ENCODE measurements at places on chromosomes 1 and 21.

- no peak for DNase-seq
Observed at GRCh38 chr1:55262822-55263221, 47.7 kb upstream of the USP24 start.

DNA sequence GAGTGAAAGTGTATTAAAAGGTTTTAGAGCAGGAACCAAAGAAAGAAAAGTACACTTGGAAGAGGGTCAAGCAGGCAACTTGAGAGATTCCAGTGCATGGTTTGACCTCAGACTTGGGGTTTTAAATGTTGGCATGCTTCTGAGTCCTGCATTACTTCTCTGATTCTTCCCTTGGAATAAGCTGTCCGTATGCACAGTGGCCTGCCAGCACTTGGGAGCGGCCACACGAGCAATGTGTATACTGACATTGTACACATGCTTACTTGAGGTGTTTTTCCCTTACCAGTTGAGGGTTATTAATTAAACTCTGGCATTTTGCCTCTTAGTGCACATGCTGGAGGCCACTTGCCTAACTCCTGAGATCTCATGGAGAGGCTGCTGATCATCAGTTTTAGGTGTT is 786.6 kb upstream of the RGS18 start:
- no peak for DNase-seq

DNA sequence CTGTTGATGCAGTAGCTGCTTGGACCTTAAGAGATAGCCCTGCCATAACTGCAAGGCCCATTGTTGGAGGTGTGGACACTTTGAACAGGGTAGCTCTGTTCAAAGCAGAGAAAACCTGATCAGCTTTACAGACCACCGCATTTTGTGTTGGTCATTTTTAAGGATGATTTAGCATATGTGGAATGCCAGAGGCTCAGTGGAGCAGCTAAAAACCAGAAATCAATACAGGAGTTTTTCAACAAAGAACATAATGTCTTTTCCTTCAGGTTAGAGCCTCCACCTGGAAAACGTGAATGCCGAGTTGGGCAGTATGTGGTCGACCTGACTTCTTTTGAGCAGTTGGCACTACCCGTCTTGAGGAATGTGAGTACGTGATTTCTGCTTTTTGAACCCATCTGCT is 5.7 kb downstream of the NTPCR start:
- no peak for DNase-seq

DNA sequence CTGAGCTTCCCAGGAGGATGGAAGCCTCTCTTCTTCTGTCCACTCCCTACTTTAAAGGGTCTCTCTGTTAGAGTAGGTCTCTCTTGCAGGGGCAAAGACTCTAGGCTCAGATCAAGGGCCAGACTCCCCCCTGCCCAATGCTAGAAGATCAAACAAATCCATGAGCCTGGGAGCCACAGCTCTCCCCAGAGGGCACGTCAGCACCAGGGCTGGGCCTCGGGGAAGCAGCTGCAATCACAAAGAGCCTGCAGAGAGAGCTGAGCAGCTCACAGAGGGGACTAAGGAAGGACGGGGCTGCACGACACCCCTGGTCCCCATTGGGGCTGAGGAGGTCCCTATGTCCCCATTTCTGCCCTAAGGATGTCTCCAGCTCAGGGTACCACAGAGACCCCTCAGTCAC is 3.9 kb downstream of the CNTN2 start:
- DNase-seq: no peak

GRCh38 chr1:17265162-17265561 is 16.3 kb downstream of the PADI3 start:
- DNase-seq: no peak

GRCh38 chr1:150009604-150010392 is 728 bp downstream of the OTUD7B start:
- DNase-seq: peak; percentile 40

DNA sequence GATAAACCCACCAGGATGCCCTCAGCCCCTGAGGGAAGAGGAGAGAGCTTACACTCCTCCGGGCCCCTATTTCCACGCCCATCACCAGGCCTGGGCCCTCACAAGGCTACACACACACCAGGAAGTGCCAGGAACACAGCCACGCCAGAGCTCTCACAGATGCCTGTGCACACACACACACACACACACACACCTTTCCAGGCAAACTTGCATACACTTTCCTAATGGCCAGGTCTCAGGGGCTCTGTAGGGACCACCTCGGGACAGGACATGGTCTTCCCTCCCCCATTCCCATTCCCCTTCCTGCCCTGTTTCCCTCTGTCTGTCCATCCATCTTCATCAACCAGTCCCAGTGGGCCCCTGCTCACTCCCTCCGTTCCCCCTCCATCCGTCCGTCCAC is 9.7 kb upstream of the EPHA2 start:
- no peak for DNase-seq

DNA sequence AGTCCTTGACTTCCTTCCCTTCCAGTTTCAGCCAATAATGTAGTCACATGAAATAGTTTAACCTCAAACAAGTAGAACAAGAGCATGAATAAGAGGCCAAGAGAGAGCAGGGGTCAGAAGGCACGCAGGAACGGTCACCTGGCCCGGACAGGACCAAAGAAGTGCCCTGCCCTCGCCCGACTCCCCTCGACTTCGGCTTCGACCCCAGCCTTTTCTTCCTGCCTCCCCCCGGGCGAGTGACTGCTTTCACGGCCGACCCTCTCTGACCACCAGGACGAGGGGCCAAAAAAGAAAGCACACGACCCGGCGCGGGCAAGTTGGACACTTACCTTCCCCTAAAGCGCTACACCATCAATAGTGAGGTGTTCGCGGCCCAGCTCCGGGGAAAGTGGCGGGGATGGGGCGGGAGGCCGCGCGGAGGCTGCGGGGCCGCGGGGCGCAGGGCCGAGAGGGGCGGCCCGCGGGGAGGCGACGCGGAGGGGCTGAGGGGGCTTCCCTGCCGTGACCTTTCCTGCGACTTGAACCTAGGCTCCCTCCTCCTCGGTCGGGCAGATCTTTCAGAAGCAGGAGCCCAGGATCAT is 519 bp downstream of the RERE start:
- peak; percentile 23 for DNase-seq

GRCh38 chr1:27057389-27057788 is 44.7 kb upstream of the TENT5B start:
- DNase-seq: no peak

- DNase-seq: no peak
Observed at GRCh38 chr1:26395754-26396153, 14.9 kb upstream of the LIN28A start.

- DNase-seq: no peak
Observed at GRCh38 chr1:110976089-110976488, 12.4 kb upstream of the LRIF1 start.

DNA sequence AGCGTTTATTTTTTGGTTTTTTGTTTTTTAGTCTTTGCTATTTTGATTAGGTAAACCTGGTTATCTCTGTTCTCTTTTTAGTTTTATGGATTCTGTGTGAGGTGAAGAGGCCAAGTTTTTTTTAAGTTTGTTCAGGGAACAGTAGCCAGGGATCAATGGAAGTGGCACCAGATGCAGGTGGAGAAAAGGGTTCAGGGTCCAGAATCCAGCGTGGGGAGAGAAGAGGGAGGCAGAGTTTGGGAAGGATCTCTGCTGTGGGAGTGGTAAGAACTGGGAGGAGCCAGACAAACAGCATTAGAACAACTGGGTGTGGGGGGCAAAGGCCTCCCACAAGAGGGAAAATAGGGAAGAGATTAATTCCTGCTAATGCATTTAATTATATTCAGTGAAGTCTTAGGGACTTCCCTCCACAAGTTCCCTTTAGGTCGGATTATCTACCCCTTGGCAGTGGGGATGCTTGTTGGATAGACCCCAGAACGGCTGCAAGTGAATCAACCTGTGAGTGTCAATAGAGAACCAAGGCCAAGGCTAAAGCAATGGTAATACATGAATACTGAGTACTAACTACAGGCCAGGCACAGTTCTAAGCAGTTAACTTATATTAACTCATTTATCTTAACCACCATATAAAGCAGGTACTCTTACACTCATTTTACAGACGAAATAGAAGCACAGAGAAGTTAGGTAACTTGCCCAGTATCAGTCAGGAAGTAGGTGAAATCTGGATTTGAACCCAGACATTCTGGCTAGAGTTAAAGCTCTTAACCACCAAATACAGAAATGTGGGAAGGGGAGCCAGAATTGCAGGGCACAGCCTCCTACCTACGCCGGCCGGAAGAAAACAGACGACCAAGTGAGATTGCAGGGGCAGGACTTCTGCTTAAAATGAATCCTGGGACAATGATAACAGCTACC is 498 bp downstream of the GNAT2 start:
- no peak for DNase-seq

DNA sequence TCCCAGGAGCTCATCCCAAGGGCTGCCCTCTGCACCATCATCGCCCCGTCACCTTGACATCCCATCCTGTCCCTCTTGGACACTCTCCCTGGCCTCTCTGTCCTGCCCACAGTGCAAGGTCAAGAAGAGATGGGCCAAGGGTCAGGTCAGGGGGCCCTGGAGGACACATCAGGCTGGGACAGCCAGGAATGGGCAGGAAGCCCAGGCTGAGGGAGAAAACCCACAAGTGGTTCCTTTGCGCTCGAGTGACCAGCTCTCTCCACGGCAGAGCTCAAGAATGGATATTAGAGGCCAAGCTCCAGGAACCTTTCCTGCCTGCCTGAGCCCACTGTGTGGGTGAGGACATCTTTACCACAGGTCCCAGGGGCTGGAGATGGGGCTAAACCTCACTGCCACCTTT is 41.0 kb downstream of the KCNN3 start:
- DNase-seq: no peak
